Urothelium cell line (cell line): ENCODE measurements at places on chromosomes 16 and 17.

DNA sequence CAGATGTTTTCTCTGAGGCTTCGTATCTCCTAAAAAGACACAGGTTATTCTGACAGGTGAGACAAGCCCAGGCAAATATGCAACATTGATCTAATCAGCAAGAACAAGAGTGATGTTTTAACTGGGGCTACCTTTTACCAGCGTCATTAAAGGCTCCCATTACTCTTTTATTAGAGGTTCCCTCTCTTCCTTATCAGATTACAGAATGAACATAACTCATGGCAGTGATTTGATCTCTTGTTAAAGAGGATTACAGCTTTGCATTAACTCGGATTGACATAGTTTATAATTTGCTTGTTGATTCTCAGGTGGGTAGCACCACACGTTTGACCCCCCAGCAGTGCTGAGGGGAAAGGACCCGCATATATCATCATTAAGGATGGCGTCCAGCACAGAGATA, 90.5 kb downstream of the AATF start:
- DNase-seq, result no peak

DNA sequence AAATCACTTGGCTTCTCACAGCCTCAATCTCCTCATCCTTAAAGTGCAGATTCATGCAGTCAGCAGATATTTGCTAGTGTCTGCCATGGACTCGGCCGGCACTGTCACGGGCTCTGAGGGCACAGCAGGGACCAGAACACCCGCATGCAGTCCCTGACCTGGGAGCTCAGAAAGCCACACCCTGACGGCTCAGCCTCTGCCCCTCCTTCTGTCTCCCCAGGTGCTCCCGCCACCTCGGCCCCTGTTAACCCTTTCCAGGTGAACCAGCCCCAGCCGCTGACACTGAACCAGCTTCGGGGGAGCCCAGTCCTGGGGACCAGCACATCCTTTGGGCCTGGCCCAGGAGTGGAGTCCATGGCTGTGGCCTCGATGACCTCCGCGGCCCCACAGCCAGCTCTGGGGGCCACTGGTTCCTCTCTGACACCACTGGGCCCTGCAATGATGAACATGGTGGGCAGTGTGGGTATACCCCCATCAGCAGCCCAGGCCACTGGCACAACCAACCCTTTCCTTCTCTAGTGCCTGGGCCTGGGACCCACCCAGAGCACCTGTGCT, 28.7 kb downstream of the B9D1 start:
- DNase-seq, result no peak

GRCh38 chr17:45951941-45952340, 47.1 kb upstream of the STH start:
- no peak for DNase-seq

GRCh38 chr17:68161644-68162428, 86.0 kb upstream of the AMZ2 start:
- DNase-seq, result peak; percentile 18

GRCh38 chr16:20409398-20410120, at the start of gene ACSM5:
ACSM5 (plus strand) TSS chr16:20409534; CDS start chr16:20411485, 1,951 bp downstream.
- DNase-seq, result peak; percentile 10

DNA sequence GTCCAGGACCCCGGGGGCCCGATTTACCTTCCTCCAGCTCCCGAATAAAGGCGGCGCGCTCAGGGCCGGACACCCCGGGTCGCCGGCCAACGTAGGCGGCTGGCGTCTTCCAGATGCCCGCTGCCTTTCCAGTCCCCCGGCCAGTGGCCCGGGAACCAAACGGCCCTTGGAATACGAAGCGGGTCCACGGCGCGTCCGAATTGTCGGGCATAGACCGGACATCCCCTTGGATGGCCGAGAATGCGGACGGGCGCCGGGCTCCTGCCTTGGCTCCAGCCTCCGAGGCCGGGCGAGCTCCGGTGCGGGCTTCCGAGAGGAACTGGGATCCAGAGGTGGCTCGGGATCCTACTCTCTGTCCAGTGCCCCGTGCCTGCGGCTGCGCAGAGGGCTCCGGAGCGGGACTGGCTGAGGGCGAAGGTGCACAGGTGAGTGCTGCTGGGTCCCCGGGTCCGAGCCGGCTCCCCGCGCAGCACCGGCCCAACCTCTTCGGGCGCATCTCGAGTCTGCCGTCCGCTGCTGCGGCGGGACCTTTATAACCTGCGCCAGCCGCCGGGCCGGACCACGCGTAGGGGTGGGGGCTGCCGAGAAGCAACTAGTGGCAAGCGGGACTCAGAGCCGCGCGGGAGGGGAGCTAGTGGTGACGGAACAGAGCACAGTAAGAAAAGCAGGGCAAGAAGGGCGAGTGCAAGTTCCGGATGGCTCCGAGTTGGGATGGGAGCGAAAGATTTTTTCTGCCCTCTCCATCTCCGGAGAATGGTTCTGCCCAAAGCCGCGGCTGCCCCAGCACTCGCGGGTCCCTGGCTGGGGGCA, at the start of gene HAP1:
Gene HAP1 (minus strand): TSS at position 505 of the 810 bp plus-strand sequence. CDS start 9 bp downstream, at position 496.
- DNase-seq, result peak; percentile 82

- no peak for DNase-seq
Observed at GRCh38 chr16:65037556-65037955, 84.3 kb downstream of the CDH11 start.

DNA sequence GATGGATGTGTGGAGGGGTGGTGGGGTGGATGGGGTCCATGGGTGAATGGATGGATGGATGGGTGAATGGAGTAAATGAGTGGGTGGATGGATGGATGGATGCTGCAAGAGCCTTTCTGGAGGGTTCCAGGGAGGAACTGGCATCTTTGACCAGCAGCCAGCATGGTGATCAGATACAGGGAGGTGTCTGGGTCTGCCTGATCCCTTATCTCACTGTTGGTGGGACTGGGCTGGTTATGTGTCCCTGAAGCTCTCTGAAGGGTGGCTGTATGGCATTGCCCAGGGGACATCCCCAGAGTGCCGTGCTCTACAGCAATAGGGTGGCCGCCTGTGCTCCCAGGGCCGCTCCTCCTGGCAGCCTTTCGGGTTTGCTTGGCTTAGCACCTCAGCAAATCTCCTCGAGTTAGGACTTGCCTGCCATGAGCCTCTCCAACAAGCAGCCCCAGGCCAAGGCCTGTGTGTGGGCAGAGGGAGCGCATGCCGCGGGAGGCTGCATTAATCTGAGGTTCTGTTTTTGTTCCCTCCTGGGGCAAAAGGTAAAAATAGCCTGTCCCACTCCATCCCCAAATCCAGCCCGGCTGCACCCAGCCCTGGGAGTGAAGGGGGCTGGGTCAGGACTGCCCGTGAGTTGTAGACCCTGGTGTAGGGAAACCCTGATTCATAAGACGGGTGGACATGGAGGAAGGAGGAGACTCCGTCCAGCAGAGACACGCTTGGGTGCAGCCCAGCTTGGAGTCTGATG, 165.4 kb downstream of the SEC14L1 start:
- no peak for DNase-seq
